ENCODE measurements at places on chromosomes 6 and 20. TPM values are rescaled to one million over a fixed set of nuclear protein-coding genes. Genes with fewer than 3 reads are reported as not detected.

KCNK15 gene
- total RNA-seq: 0.59 TPM

BMP2 gene
- total RNA-seq: 0.92 TPM

SLC44A4 gene
- total RNA-seq: not detected

NOTCH4 gene
- total RNA-seq: 0.82 TPM

KIF6 gene
- total RNA-seq: 0.62 TPM

ZNF165 gene
- 0.26 TPM for total RNA-seq

DNA sequence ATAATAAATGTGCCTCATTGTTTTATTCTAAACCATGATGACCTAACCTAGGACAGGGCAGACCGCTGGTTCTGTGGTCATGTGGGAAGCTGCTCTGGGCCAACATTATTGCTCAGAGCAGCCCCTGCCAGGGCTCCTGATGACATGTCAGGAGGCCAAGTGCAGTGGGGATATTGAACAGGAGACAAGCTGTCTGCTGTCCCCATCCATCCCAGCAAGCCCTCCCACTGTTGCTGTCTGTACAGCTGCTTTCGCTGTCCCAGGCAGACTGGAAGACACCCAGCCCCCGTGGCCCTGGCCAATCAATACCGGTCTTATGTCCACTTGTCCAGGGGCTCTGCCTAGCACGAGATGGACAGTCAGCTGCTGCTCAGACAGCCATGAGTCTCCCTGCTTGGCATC, 43.2 kb upstream of the FNDC1 start:
- DNase-seq: no peak

GRCh38 chr20:46683939-46684750, 5.1 kb downstream of the TP53RK start:
- no peak for DNase-seq

GRCh38 chr6:136786658-136787057, 5.6 kb downstream of the MAP3K5 start:
- no peak for DNase-seq

- no peak for DNase-seq
These were observed 143.2 kb upstream of the TENT5A start for GRCh38 chr6:81895511-81896185.

DNA sequence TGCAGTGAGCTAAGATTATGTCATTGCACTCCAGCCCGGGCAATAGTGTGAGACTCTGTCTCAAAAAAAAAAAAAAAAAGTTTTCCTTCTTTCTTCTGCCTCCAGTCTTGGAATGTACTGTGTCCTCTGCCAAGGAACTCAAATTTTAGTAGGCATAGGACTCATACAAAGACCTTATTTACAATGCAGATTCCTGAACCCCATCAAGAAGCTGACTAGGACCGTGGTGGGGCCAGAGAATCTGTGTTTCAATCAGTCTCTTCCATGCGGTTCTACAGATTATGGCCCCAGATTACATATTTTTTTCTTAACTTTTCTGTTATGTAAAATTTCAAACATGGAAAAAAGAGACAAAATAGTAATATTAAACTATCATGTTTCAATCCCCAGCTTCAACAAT, 29.8 kb upstream of the PIM1 start:
- DNase-seq: no peak

GRCh38 chr6:41561416-41561815, 15.2 kb downstream of the FOXP4 start:
- no peak for DNase-seq

DNA sequence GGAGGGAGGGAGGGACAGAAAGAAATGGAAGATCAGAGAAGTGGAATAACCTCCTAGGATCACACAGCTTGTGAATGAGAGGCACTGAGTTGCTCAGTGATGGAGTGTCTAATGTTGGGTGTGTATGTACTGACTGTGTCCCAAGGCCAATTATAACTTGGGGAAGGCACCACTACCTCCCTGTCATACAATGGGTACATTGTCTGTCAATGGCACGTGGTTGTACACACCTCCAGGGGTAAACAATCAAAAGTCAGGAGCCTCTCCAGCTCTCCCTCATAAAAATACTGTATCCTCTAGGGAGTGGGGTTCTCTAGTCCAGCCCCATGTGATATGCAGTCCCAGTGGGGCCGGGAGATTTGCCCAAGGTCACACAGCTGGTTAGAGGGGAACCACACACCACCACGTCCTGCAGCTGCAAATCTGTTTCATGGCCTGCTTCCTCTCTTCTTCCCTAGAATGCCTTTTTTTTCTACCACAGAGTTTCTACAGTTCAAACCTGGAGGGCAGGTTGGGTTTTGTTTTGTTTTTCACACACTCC, 112.5 kb downstream of the SNX5 start:
- DNase-seq: no peak

GRCh38 chr6:111781041-111781708, 92.1 kb downstream of the FYN start:
- no peak for DNase-seq

- DNase-seq: no peak
These were observed 29.2 kb downstream of the CCDC170 start for GRCh38 chr6:151523034-151523433.

GRCh38 chr20:11331096-11331495, 586.6 kb upstream of the BTBD3 start:
- DNase-seq: no peak

GRCh38 chr20:57808264-57809070, 98.7 kb upstream of the PMEPA1 start:
- DNase-seq: peak; percentile 32

- no peak for DNase-seq
These were observed at the start of gene EFCAB8 for GRCh38 chr20:32858701-32859372. Gene EFCAB8, plus strand, starts transcription at chr20:32858923. Its CDS starts 4,870 bp downstream, at chr20:32863793.

GRCh38 chr6:46465294-46466165, 25.7 kb downstream of the RCAN2 start:
- no peak for DNase-seq

- DNase-seq: no peak
These were observed 43.4 kb downstream of the ENPP1 start for GRCh38 chr6:131851049-131851769.

- DNase-seq: no peak
These were observed 51.3 kb upstream of the DST start for GRCh38 chr6:56694002-56694401.

All from chondrocyte (in vitro differentiated cells).